ENCODE measurements at places on chromosomes 6 and 20.
A peak's percentile ranks its signal among the peaks of the same experiment; 100 is the strongest.

- no peak for DNase-seq
Measured at GRCh38 chr6:52420668-52421358, 671 bp downstream of the EFHC1 start.

DNA sequence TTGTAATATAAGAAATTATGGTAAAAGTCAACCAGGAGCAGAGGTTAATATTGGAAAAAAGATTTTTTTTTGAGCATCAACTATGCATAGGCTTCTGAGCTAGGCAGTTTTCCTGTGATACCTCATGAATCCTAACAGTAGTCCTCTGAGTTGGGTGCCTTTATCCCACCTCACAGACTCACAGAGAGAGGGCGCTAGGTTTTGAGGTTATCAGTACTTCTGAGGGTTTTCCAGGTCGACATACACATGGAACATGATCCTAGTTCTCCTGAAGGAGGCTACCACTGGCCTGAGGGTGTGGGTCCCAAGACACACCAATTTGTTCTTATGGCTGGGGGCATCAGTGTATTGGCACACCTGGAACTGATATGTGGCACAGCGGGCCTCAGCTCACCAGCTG is 358.8 kb upstream of the JAG1 start:
- DNase-seq = no peak

DNA sequence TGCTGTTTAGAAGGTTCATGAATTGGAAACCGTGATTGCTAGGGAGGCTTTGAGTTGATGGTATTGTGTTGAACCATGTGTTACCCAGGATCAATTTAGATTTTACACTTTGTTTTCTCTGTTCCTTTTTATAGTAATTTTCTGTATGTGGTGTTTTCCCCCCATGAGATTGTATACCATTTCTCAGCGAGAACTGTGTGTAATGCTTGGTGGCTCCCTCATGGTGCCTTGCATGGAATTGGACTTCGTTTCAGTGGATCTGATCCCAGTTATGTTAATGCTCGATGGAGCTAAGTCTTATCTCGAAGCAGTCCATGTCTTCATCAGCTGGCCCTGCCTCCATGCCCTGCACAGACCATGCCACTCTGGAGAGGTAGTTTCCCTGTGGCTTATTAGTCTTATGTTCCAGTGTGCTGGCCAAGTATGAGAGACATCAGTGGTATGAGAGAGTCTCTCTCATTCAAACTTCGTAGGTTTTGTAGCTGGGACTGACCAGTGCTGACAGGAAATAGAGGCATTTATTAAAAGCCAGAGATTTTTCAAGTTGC is 18.7 kb downstream of the PTPN1 start:
- DNase-seq = no peak

DNA sequence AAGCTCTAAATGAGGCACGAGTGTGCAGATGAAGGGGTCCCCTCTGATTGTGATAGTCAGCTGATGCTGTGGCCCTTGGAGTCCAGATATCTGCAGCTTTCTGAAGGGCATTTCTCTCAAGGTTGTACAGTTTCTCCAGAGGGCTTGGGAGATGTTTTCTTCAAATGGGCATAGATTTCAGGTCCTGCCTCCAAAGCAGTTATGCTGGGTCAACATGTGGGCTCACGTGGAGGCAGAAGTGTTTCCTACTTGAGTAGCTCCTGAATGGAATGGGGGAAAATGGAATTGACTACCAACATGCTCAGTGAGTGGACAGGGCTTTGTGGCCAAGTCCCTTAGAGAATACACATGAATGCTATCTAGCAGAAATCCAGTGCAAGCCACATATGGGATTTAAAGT is 360.7 kb downstream of the SAMD5 start:
- no peak for DNase-seq

DNA sequence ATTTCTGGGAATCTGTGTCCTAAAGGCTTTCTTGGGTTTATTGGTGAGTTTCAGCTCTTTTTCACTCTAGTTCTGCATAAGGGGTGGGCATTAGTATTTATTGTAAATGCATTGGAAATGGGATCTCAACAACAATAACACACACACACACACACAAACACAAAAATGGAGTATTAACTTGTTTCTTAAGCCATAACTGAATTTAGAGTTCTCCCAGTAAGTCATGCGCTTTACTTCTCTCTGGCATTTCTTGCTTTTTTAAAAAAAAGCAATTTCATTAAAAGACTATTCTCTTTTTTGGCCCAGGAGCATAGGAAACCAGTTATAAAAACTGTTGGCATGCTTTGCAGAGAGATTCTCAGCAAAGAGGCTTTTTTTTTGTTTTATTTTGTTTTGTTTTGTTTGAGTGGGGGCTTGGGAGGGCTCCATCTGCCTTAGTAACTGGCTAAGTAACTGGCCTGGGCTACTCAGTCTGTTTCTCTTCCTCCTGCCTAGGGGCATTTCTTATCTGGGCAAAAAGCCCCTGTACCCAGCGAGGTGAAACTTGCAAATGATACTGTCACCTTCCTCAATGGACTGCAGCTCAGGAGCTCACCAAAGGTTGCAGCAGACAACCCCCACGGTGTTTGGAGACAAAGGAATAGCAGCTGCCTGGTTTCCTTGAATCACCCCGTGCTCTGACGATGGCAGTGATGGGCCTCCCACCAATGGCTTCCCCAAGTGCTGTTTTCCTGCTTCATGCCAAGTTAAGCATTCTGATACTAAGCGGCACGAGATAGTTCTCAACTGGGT is 128.5 kb downstream of the BCAS1 start:
- DNase-seq = no peak

DNA sequence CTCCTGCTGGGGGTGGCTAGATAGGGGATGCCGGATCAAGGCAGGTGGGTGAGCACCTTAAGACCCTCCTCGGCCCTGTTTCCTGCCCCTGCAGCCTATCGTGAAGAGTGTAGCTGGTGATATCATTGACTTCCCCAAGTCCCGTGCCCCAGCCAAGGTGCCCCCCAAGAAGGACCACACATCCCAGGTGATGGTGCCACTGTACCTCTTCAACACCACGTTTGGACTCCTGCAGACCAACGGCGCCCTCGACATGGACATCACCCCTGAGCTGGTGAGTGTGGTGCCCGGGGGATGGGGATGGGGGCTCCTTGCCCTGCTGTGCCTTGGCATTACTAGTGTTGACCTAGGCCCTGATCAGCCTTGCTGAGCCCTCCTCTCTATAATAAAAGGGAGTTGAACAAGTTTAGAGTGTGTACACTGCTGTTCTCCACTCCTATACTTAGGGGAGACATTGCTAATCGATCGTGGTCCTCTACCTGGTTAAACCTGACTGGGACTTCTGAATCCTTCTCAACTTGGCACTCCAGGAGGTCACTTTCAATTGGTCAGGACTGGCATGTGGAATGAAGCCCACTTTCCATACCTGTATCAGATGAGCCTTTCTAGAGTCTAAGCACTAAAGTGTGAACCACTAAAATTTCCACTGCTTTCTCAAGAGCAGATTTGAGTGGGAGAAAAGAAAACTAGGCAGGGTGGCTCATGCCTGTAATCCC is 11.0 kb downstream of the BPIFB3 start:
- no peak for DNase-seq

DNA sequence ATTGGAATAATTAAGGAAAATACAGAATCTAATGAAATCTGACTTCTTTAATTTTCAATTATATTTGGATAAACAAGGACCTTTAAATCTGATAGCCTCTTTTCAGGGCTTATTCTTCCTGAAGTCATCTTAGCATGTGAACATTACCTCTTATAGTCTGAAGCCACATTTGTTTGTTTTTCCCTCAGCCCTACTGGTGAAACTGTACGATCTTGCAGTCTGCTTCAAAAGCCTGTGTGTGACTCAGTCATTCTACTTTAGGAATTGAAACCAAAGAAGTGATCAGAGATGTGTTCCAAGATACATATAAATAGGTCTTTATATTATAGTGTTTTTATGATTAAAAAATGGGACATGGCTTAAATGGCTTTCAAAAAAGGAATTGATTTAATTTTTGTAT is 67.5 kb downstream of the MACROD2 start:
- DNase-seq = no peak

GRCh38 chr6:35473850-35474130 is 5.6 kb downstream of the RPL10A start:
- DNase-seq = no peak

DNA sequence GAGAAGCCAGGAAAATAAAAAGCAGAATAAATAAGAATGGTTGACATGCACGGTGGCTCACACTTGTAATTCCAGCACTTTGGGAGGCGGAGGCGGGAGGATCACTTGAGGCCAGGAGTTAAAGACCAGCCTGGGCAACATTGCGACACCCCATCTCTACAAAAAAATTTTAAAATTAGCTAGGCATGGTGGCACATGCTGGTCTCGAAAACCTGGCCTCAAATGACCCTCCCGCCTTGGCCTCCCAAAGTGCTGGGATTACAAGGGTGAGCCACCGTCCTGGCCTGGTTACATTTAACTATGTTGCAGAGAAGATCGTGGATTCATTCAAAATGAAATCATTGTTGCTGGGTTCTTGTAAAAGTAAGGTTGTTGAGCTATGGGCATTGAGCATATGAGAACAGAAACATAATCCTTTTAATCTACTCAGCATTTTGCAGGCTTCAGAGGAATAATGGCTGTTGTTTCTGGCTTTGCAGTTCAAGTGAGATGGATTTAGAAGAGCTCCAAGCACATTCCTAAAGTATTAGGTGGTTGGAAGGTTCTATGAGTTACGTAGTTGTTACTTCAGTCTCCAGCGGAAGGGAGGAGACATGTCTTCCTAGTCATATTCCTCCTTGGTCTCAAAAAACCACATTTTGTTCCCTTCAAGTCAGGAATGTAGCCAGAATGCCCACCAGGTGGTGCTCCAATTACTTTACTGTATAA is 45.6 kb upstream of the RAB23 start:
- DNase-seq = peak; percentile 10

GRCh38 chr6:92361990-92362389 is 1057.4 kb downstream of the EPHA7 start:
- no peak for DNase-seq

DNA sequence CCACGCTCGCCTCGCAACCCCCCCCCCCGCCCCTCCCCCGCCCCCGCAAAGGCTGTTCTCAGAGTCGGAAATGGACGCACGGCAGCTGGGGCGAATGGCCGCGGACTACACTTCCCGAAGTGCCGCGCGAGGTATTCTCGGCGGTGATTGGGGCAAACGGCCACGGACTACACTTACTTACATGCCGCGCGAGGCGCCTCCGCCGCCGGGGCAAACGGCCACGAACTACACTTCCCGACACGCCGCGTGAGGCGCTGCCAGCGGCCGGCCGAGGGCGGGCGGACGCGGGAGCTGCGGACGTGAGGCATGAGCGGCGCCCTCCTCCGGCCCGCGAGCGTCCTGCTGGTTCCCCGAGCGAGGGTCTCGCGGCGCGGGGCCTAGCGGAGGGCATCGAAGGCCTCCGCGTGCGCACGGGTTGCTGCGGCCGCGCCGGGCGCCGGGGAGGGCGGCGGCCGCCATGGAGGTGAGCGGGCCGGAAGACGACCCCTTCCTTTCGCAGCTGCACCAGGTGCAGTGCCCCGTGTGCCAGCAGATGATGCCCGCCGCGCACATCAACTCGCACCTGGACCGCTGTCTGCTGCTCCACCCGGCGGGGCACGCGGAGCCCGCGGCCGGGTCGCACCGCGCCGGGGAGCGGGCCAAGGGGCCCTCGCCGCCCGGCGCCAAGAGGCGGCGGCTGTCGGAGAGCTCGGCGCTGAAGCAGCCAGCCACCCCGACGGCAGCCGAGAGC is at the start of gene WRNIP1:
WRNIP1 (plus strand) TSS at position 228 of the 730 bp plus-strand sequence; CDS start at position 458, 230 bp downstream.
- peak; percentile 89 for DNase-seq

DNA sequence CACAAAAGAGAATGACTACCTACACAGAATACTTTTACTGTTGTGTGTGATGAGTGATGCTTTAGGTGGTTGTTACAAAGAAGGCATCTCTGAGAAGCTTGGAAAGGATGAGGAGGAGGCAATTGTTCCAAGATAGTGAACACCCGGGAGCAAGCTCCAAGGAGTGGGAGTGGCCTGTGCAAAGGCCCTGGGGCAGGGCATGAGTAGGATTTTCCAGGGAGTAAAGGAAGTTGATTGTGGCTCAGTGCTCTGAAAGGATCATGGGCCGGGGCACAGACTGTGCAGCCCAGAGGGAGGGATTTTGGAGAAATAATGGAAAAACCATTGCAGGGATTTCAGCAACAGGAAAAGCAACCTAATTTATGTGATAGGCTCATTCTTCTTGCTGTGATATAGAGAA is 264.3 kb downstream of the CDH26 start:
- DNase-seq = no peak

- DNase-seq = no peak
Measured at GRCh38 chr6:30747902-30748769, 3.8 kb upstream of the IER3 start.
